ENCODE measurements at places on chromosomes 1 and 21.
A peak's percentile ranks its signal among the peaks of the same experiment; 100 is the strongest.

DNA sequence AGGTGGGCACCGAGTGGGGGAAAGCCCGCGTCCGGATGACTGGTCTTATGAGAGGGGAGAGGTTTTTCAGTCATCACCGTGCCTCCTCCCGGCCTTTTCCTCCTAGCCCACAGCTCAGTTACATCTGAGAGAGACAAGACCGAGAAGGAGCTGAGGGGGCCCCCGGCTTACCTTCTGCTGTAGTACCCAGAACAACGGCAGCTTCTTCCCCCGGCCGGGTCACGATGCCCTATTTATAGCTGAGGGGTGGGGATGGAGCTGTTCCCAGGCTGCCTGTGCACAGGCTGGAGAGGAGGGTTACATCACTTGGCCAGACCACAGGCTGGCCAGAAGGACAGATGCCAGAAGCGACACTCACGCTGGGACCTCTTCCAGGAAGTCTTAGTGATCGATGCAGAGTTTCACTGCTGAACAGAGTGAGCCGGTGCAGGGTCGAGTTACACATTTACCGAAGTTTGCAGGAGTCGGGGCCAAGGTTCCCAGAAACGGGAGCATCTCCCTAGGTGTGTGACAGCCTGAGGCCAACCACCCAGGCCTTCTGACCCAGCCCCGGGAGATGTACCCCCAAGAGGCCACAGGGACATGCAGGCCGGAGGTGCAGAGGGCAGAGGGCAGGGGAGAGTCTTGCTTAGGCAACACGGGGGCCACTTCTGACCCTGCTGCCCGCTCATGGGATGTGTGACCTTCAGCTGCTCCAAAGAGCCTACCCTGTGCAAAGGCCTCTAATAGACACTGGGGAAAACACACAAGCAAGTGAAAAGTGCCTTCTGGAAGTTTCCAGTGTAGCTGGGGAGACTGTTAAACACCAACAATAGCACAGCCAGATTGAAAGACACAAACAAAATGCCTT lies at the start of gene AGT:
TSS of gene AGT (minus strand) at position 208 of the 850 bp plus-strand sequence. CDS start 3,299 bp downstream, outside the sequence.
- DNase-seq = no peak

- DNase-seq = no peak
Measured at GRCh38 chr1:247465796-247466195, 7.9 kb upstream of the OR2B11 start.

GRCh38 chr1:61931587-61932279 lies 189.5 kb downstream of the PATJ start:
- no peak for DNase-seq

- no peak for DNase-seq
Measured at GRCh38 chr1:104733866-104734265, 984.2 kb downstream of the AMY1C start.

GRCh38 chr1:12615865-12616708 lies 1.9 kb downstream of the DHRS3 start:
- no peak for DNase-seq

GRCh38 chr1:109501644-109502363 lies 7.7 kb downstream of the AMIGO1 start:
- DNase-seq = no peak

DNA sequence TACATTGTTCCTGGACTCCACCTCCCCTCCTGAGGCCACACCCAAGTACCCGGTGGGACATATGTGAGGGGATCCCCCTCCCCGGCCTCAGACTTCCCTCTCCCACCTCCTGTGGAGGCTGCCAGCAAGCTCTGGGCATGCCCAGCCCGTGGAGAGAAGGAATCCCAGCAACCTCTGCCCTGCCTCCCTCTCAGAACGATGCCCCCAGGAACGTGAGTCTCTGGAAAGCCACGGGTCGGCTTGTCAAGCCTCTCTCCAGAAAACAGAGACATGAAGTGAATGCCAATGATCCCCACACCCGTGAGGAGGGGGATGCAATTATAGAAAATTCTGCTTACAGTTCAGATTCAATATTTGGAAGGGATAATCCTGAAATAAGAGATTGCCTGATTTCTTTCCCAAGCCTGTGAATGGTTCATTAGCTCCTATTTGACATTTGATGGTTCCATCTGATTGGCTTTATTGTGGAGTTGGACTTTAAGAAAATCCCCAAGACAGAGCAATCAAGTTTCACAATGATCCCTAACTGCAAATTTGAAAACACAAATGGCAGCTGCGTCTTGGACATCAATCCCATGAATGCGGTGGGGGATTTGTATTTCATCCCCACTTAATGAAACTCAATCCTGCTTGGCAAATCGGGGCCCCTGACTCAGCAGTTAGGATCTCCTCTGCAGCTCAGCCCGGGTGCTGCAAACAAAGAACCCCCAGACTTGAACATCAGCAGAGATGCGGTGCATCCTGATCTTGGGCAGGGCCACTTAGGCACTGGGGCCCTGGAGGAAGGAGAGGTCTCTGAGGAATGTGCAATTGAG lies 9.1 kb upstream of the GUCA2B start:
- peak; percentile 35 for DNase-seq

- DNase-seq = no peak
Measured at GRCh38 chr1:89047734-89048133, 17.3 kb downstream of the GBP1 start.

DNA sequence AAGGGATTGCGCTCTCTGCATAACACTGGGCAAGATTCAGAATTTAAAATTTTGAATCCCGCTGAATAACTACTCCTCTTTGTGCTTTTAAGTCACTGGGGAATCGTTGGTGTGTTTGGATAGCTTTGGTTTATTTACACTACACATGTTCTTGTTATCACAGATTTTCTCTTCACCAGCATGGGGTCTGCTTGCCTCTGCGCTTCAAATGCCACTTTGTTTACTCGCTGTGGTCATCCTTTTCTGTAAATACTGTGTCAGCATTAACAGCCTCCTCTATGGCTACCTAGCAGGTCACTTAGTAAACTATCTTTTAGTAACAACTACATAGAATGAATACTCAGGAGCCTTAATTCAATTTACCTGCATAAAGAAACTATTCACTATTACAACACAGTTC lies 14.4 kb upstream of the KCNH1 start:
- no peak for DNase-seq

GRCh38 chr1:14961661-14962267 lies 191.8 kb upstream of the TMEM51 start:
- DNase-seq = no peak

DNA sequence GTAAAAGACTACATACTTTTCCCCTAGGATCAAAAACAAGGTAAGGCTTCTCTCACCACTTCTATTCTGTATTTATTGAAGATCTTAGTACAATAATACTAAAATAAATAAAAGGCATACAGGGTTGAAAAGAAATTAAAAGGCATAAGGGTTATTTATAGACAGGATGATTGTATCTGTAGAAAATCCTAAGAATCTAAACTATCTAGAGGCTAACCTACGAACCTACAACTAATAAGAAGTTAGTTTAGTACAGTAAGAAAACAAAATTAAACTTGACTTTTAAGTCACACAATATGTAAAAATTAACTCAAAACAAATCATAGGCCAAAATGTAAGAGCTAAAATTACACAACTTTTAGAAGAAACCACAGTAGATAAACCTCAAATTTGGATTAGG lies 50.4 kb upstream of the ADAM30 start:
- DNase-seq = no peak

DNA sequence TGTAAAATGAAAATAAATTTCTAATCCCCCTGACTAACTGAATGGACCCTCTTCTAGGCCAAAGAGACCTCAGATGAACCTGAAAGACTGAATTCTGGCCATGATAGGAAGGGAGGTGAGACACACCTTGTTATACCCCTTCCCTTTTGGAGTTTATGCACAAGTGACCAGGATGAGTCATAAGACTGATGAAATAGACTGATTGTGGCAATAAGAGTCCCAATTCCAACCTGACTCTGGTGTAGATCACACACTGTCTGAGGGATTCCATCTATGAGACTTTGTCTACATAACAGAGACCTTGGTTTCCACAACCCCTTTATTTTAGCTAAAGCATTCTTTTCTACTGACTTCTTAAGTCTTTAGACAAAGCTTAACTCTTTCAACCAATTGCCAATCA lies 13.5 kb upstream of the OR2G2 start:
- no peak for DNase-seq

GRCh38 chr1:207423560-207424292 lies 30.4 kb upstream of the CR2 start:
- DNase-seq = no peak

- no peak for DNase-seq
Measured at GRCh38 chr1:242002510-242002909, 3.6 kb upstream of the MAP1LC3C start.
